ENCODE measurements at places on chromosomes 12 and 14.
A peak's percentile ranks its signal among the peaks of the same experiment; 100 is the strongest.

DNA sequence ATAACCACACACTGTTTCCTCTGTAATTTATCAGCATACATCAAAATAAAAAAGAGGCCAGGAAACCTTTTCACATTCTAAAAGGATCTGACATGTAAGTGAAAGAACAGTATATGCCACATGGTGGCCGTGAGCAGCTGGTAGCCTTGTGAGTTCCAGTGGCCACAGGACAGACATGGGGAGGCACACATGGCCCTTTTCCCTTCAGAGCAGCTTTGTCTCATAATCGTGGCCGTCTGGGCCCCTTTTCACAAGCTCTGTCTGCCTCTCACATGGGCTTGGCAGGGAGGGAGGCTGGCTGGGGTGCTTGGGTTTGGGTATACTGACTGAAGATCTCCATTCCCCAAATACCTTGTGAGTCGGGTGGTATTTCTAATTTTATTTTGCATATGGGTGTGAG is 1.5 kb upstream of the ZDHHC22 start:
- no peak for DNase-seq

GRCh38 chr12:98369581-98369980 is 145.8 kb upstream of the TMPO start:
- no peak for DNase-seq

DNA sequence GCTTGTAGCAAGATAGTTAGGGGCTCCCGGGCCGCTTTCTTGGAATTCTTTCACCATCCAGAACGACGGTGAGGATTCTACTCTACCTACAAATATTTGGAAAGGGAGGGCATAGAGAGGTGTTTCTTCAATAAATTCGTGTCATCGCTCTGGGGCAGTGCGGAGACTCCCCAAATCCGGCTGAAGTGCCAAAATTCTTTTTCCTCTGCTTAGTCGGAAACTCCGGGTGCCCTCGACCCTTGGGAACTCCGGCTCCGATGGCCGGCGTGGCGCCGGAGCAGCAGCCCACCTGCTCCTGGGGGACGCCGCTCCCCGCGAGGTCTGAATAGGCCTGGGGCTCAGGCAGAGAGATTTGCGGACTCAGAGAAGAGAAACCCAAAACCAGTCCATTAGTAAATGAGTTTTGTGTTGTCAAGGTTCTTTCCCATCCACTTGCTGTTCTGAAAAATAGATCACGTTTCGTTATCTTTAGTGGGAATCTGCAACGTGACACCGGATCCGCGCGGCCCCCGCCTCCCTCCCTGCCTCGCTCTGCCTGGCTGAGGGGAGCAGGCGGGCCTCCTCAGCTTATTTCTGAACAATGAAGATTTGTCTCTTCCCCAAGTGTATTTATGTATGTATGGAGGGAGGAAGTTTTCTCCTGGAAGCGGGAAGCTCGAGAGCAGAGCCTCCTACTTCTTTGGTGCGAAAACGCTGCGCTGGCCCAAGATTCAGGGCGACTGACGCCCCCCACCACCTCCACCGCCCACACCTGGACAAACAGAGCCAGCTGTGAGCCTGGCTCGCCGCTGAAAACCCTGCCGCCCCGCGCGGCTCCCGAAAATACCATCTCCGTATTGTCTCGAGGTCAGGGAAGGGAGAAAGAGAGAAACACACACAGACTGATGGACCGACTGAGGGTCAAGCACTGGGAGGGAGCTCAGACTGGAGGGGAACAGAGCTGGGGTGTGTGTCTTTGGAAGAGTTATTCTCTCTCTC is 3.7 kb upstream of the SIX1 start:
- no peak for DNase-seq

DNA sequence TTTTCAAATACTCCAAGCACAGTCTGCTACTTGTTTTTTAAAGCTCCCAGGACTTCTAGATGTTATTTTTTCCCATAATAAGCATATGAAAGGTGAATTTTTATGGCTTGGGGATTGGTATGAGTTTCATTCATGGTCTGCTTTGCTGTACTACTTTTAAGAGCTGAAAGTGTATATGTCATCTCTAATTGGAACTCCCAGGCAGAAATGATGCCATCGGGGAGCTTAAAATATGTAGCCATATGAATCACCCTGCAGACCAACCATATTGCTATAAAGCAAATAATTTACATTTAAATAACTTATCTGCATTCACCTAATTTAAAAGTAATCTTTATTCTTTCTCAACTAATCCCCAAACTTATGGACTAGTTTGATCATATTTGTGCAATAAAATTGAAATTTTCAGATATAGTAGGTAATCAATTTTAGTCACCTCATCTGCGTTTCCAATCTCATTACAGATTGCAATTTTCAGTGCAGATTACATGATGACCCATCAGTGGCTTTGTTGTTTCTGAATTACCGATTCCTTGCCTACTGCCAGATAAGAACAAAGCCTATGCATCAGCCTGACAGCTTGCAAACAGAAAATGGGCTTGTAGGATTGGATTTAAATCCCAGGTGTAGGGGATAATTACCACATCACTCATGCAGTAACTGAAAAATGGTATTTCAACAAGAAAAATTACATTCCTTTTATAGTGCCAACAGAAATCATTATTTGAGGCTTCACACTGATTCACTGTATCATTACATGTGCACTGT is 689.4 kb downstream of the NOVA1 start:
- DNase-seq = no peak

- DNase-seq = no peak
These were observed 78.8 kb downstream of the ITPR2 start for GRCh38 chr12:26754148-26754547.

DNA sequence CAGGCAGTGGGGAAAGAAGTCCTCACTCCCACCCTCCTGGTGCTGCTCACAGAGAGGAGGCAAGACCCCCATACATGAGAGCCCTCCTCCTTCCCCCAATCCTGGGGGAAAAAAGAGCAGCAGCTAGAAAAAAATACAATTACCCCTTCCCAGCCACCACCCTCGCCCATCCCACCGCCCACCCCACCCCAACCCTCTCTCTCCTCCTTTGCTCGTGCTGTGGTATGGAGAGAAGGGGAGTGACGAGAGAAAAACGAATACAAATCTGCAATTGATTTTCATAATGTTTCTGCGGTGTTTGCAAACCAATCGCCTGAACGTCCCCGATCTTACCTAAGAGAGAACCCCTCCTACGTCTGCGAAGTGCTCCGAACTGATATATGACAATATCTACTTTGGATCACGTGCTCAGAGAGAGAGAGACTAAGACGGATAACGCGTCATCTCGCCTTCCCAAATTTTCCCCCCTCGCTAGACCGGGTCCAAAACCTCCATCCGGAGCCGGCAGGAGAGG is at the start of gene HOXC11:
TSS of gene HOXC11 (plus strand) at position 405 of the 514 bp plus-strand sequence. CDS start 116 bp downstream, outside the sequence.
- no peak for DNase-seq

DNA sequence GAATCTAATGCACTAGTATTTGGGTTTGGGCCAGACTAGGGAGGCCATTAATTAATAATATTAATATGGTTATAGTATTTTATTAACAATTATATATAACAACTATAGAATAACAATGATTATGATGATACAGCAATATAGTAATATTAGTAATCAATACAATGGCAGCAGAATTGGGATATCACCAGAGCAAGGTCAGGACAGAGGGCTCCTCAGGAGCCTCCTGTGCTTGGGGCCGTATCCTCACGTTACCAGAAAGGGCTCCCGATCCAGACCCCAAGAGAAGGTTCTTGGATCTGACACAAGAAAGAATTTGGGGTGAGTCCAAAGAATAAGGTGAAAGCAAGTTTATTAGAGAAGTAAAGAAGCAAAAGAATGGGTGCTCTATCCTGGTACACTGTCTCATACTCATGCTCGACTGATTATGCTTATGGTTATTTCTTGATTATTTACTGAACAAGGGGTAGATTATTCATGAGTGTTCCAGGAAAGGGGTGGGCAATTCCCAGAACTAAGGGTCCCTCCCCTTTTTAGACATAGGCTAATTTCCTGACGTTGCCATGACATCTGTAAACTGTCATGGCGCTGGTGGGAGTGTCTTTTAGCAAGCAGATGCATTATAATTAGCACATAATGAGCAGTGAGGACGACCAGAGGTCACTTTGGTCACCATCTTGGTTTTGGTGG is 61.6 kb downstream of the RIN3 start:
- DNase-seq = no peak

- peak; percentile 32 for DNase-seq
These were observed 909 bp upstream of the ETFBKMT start for GRCh38 chr12:31658471-31659086.

DNA sequence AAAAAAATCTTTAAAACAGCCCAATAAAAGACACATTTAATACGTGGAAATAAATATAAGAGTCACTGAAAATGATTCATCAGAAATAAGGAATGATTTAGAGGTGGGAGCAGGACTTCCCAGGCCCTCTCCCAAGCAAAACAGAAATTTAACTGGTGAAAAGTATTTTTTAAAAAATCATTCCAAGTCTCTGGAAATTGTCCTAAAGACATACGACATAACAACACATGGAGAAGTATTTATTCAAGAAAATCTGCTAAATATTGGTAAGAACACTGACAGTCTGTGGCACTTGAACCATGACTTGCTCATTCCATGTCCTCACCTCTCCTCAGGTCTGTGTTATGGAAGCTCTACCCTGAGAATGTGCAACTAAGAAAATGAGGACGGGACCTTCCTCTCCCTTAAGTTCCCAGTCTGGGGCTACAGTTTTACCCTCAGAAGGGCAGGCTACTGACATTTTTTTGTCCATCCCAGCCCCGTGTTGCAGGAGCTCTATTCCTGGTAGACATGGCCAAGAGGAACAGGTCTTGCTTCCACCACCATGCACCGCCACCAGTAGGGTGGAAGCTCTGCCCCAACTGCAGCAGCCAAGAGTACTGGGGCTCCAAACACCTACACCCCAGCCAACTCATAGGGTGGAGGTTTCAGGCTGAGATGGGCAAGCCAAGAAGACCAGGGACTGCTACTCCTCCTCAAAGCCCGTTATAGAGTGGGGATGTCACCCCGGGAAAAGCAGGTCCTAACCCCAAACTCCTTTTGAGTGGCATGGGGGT is 193.0 kb downstream of the CRADD start:
- no peak for DNase-seq

DNA sequence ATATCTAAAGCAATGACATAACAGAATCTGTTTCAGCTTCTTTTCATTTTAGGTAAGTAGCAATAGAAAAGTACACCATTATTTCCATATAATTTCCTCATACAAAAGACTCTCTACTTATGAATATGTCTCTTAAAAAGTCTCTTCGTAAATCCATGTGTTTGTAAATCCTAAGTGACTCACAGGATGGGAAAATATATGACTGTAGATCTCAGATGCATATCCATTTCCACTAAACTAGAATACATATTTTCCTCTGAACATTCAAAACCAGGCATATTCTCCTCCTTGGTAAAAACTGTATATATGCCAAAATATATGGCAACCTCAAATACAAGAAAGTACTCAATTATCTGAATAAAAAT is 93.6 kb downstream of the TXNDC16 start:
- DNase-seq = no peak

GRCh38 chr14:100239840-100240667 is 1.1 kb downstream of the YY1 start:
- DNase-seq = peak; percentile 91

- no peak for DNase-seq
These were observed 32.3 kb upstream of the PTCSC3 start for GRCh38 chr14:36208690-36209278.

DNA sequence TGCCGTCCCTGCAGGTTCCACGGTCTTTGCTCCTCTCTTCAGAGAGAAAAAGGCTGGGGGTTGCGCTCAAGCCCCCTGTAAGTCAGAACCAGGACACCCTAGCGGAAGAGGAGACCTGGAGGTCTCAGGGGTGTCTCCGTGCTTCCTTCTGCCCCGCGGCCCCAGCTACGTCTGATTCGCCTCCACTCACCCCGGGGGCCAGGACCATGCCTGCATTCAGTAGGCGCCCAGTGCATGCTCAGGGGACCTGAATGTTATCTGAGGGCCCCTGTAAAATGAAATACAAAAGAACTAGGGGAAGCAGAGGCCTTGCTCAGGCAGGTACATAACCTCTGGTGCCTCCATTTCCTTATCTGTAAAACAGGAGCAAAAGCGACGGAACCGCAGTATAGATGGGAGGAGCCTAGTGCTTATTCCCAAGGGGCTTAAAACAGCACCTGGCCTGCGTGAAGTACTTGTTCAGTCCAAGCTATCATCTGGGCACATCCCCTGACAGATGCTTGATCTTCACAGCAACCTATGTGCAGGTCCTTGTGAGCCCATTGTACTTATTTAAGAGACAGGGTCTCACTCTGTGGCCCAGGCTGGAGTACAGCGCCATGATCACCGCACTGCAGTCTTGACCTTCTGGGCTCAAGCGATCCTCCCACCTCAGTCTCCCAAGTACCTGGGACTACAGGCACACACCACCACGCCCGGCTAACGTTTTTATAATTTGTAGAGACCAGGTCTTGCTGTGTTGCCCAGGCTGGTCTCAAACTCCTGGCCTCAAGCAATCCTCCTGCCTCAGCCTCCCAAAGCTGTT is 110.3 kb upstream of the NCOR2 start:
- DNase-seq = no peak

- no peak for DNase-seq
These were observed 58.3 kb upstream of the NR2C1 start for GRCh38 chr12:95131589-95132340.

DNA sequence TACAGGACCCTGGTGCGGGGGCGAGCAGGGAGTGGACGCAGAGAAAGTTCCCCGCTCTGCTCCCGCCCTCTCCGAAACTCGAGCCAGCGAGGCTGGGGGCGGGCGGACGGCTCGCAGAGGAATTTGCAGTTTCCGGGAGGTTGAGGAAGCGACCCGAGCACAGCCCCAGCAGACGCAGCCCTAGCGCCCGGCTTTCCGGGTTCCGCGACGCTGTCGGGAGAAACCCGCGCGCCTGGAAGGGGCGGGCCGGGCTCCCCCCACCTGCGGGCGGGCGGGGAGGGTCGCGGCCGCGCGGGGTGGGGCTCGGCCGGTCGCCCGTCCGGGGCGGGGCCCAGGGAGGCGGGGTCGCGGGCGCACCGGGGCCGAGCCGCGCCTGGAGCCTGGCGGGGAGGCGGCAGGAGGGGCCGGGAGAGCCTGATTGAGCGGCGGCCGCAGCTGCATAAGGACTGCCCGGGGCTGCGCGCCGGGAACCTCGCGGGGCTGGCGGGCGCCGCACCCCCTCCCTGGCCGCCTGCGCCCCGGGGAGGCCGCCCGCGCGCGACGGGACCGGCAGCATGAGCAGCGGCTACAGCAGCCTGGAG is at the start of gene RASSF3:
TSS of gene RASSF3 (plus strand) at position 417 of the 581 bp plus-strand sequence. CDS start at position 555, 138 bp downstream.
- peak; percentile 80 for DNase-seq

DNA sequence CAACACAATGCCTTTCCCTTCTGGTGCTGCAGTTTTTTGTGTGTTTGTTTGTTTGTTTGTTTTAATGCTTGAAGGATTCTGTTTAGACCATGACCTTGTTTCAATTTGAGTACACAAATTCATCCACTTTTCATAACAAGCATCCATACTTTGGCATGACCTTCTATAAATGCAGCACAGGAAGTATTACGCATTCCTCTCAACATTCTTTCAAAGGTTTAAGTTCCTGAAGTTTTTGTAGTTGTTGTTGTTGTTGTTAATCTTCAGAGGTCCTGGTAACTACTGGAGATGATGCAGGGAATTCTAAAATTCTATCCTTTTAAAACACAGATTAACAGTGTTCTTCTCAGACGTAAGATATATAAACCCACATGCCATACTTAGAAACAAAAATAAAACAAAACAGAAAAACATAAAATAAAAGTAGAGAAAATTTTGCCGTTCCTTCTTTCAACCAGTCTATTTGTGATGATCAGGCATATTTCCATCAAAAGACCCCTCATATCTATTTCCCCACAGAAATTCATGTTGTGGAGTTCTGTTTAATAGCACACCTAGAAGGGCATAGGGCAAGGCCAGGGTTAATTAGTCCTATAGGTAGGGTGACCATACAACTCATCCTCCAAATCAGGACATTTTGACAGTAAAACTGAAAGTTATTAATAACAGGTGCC is 529.9 kb downstream of the NOVA1 start:
- DNase-seq = no peak

- DNase-seq = peak; percentile 57
These were observed 43.4 kb upstream of the CFAP54 start for GRCh38 chr12:96445691-96446583.

GRCh38 chr12:81128930-81129554 is 51.2 kb downstream of the ACSS3 start:
- DNase-seq = no peak
